Right forelimb (tissue), 1 donor: ENCODE measurements at places on chromosomes 3 and 15.
A peak's percentile ranks its signal among the peaks of the same experiment; 100 is the strongest.

DNA sequence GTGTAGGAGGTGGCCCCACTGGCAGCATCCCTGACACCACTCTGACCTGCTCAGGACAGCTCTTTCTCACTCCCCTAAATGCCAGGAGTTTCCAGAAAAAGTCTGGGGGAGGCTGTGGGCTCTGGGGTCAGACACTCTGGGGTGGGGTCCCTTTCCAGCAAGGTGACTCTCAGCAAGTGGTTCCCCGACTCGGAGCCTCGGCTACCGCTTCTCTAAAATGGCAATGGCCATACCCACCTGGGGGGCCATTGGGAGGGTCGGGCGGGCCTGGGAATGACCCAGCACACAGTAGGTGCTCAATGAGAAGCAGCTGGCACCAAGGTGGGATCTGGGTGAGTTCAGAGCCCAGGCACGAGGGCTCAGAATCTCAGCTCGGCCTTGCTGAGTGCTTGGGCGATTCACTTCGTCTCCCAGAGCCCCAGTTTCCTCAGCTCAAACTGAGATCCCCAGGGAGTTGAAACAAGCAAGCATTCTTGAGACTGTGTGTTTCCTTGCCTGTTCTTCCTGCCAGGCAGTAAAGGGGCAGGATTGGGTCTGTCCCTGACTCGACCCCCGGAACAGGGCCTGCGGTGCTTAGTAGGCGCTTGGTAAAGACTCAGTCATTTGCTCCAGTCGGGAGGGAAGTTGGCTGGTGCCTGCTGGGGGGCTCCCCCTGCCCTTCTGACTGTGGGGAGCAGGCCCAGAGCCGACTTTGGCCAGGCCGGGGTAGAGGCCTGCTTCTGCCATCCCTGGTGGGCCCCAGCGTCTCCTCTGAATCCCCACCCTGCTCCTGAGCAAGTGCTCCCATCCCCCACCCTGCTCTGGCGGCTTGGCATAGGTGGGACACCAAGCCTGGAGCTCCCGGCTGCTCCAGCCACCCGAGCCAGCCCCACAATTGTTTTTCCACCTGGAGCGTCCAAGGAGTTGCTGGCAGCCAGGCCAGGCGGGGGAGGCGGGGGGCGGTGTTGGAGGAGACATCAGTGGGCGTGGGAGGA lies 32.9 kb upstream of the FBLN2 start:
- DNase-seq, result peak; percentile 83

DNA sequence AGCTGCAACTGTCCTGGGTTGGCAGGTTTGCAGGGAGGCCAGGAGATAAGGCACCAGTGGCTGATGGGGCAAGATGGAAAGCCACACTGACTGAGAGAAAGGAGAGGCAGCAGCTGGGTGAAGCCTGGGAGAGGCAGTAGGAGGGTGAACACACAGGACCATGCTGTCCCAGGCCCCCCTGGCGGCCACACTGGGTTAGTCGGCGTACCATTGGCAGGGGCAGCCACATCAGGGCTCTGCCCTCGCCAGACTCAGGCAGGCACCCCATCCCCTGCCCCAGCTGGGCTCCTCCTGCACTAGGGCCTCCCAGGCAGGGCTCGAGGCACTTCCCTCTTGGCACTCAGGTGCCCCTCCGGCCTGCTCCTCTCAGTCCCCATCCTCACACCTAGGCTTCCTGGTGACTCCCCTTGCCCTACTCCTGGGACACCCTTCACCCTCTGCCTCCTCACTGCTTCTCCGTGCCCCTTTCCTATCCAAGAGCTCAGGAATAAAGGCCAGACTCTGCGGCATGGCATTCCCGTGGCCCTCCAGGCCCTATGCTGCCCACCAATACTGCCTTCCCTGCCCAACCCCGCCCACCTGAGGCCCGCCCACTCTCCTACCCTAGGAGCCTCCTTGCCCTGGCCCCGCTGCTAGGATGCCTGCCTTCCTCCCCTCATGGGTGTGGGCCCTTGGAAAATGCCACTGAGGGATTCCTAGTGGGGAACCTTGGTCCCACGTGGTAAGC lies 28.7 kb upstream of the DUSP7 start:
- DNase-seq, result no peak

- DNase-seq, result no peak
Measured at GRCh38 chr15:73009066-73010056, 42.9 kb upstream of the NEO1 start.

- DNase-seq, result no peak
Measured at GRCh38 chr3:141955175-141955574, 78.7 kb downstream of the ATP1B3 start.

- no peak for DNase-seq
Measured at GRCh38 chr3:16260046-16260445, 4.7 kb downstream of the DPH3 start.

DNA sequence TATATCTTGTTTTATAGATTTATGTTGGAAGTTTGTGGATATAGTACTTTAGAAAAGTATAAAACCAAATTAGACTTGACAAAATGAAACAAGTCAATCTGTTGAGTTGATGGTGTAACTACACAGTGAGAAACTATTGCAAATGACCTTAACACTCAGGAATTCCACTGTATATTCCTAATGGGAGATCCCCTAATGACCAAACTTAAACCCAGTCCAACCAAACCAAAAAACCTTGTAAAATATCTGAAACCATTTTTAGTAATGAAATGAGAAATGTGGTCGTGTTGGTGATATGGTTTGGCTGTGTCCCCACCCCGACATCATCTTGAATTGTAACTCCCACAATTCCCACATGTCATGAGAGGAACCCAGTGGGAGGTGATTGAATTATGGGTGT lies 31.9 kb upstream of the ATP13A3 start:
- no peak for DNase-seq

DNA sequence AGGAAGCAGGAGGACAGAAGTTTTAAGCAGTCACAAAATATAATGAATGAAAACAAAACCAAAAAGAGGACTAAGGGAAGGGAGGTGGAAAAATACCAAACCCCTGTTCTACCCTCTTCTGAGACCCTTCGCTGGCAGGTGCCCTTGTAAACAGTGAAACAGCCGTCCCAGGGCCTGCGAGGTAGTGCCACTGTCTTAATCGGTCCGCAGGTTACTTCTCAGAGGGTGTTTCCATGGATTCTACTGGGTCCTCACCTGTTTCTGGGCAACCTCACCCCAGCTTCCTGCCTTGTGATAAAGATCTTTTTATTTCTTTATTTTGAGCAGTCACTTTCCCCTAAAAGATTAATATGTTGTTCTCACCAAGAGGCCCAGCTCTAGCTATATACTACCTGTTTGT lies 65.3 kb downstream of the SLC30A4 start:
- DNase-seq, result no peak

GRCh38 chr15:48361685-48362084 lies 30.5 kb downstream of the DUT start:
- no peak for DNase-seq

DNA sequence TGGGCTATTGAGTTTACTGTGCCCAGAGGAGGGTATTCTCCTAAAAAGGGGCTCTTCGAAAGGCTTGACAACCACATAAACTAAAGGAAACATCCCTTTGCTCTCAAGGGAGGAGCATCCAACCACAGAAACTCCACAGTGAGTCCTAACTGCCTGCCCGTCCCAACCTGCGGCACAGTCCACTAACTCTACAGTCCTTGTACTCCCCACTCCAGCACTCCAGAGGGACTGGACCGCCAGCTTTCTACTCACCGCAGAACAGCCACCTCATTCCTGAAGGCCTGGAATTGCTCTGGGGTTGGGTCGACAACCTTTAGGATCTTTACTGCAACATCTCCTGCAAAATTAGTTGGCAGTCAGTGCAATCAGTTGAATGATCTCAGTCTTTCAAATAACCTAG lies 34.6 kb downstream of the MKRN2 start:
- no peak for DNase-seq
